GM12892 (cell line): ENCODE measurements at places on chromosomes 13 and 19.

DNA sequence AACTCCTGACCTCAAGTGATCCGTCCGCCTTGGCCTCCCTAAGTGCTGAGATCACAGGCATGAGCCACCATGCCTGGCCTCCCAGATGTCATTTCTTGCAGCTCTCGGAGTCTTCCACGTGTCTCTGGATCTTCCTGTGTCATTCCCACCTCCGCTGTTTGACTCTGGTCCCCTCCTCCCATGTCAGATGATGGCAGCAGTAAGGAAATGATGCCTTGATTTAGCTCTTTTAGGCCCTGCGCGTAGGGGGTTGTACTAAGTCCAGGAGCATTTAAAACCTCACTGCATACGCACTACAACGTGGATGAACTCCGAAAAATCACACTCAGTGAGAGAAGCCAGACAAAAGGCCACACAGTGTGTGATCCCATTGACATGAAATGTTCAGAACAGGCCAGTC lies 113.1 kb downstream of the GNG7 start:
- DNase-seq: no peak

- no peak for DNase-seq
These were observed 17.6 kb upstream of the GSX1 start for GRCh38 chr13:27774651-27775050.

- DNase-seq: no peak
These were observed 203.9 kb downstream of the SHISA2 start for GRCh38 chr13:25847635-25848626.

DNA sequence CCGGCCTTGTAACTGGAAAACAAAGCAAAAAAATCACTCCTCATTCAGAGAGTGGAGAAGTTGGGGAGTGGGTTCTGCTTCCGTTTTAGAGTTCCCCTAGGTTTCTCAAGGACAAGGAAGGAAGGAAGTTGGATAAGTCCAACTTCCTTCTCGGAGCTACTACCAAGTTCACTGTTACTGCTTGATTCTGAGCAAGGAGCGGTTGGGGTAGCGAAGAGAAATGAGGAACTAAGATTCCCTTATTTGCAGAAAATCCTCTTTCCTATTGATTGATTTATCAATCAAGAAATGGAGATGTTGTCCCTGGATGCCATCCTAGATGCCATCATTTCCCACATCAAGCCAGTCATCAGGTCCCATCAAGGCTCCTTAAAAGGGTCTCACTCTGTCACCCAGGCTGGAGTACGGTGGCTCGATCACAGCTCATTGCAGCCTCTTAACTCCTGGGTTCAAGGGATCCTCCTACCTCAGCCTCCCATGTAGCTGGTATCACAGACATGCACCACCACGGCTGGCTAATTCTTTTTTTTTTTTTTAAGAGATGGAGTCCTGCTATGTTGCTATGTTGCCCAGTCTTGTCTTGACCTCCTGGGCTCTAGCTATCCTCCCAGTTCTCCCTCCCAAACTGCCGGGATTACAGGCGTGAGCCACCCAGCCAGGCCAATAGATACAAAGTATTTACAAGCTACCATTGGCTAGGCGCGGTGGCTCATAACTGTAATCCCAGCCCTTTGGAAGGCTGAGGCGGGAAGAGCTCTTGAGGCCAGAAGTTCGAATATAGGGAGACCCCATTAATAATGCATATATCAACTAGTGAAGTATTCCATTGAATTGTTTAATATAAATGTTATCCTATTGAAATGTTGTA lies 809 bp upstream of the B9D2 start:
- no peak for DNase-seq

DNA sequence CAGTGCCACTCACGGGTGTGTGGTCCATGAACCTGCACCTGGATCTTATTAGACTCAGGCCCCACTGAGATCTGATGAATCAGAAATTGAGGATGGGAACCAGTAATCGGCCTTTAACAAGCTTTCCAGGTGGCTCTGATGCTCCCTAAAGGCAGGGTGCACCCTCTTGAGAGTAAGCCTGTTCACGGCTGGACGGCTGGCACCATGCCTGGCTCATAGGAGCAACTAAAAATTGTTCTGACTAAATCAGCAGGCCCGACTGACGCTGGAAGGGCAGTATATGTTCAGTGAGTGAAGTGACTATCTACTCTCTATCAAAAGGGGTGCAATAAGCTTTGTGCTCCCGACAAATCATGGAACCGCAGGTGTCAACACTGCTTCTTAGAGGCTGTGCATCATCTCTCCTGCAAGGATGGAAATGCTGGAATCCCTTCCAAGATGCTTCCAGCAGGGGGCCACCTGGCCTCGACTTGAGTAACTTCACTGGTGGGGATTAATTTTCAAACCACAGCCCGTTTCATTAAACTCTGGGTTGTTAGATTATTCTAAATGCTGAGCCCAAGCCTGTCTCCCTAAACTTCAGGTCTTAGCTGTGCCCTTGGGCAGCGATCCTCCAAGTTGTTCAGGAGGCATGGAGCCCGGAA lies 28.4 kb downstream of the TMTC4 start:
- DNase-seq: no peak

- DNase-seq: no peak
These were observed 217.8 kb downstream of the LHFPL6 start for GRCh38 chr13:39385154-39385553.

- no peak for DNase-seq
These were observed 13.6 kb downstream of the ZNF490 start for GRCh38 chr19:12596927-12597548.

GRCh38 chr13:95552208-95552538 lies 347 bp upstream of the CLDN10 start:
- DNase-seq: no peak

GRCh38 chr19:28292822-28293500 lies 920.0 kb downstream of the UQCRFS1 start:
- DNase-seq: no peak

- DNase-seq: peak; percentile 31
These were observed 124.2 kb downstream of the TBC1D4 start for GRCh38 chr13:75357576-75358289.

GRCh38 chr19:6387372-6387771 lies 5.6 kb downstream of the GTF2F1 start:
- no peak for DNase-seq

GRCh38 chr19:16446108-16446723 lies 25.6 kb downstream of the EPS15L1 start:
- DNase-seq: no peak

GRCh38 chr19:501646-502045 lies 5.4 kb downstream of the MADCAM1 start:
- DNase-seq: no peak
